ENCODE measurements at places on chromosomes 3 and 15.

DNA sequence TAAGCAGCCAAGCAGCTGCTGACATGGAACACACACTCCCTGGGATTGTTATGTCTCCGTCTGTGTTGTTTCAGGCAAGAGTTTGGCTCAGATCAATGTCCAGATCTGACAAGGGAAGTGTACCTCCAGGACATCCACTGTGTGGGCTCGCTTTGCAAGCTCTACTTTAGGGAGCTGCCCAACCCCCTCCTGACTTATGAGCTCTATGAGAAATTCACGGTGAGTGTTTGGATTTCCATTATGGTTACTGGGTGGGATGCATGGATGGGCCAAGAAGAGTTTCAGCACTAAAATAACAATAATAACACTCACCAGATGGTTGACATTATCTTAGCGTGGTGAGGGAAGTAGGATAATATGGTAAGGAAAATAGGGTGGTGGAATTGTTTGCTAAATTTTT lies 74.1 kb downstream of the ARHGAP31 start:
- DNase-seq: no peak

DNA sequence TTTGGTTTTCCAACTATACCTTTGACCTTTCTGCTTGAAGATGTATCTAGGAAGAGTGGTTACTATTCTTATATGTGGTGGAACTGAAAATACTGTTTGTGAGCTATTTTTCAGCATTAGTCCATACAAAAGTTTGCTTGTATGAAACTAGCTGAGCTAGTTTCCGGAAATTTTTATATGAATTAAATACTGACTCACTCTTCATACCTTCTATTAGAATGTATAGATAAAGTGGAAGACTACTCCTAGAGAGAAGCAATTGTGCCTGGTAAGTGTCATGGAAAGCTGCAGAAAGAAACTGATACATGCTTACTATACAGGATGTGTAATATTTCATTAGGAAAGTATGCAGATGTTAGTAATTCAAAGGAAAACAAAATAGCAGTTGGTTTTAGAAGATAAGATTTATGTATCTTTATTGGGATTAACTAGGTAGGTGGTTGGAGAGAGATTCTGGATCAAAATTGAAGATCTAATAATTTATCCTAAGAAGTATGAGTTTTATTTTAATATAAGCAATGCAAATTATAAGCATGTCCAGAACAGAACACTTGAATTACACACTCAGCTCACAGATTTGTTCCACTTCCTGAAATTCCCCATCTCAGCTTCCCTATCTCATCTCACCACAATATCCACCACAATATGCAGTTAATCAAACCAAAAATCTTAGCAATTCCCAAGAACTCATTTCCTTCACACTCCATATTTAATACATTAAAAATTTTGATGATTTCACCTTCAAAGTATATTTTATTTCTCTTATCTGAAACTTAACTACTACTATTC lies 82.8 kb downstream of the BCHE start:
- no peak for DNase-seq

DNA sequence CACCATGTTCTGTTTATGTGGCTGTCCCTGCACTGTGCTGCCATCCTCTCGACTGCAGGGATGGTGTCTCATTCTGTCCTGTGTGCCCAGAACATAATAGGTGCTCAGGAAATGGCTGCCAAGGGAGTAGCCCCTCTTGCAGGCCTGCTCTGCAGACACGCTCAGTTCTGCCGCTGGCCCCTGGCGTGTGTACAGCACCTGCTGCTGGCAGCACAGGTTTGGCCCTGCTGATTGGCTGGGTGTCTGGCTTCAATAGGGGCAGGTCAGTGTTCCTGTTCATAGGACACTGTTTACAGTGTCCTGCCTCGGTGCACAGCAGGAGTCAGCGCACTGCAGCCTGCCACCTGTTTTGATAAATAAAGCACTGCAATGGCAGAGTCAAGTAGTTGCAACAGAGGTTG lies 146.9 kb downstream of the DNAJB8 start:
- DNase-seq: no peak

GRCh38 chr15:33314069-33314468 lies 3.3 kb downstream of the RYR3 start:
- peak; percentile 8 for DNase-seq

- DNase-seq: no peak
Measured at GRCh38 chr3:119974656-119975055, 119.6 kb downstream of the GSK3B start.
